Stimulated activated CD4-positive, alpha-beta T cell treated with anti-CD3 and anti-CD28 coated beads, Interleukin-1b, Interleukin-23, amount 100 ng/mL, for 4 hours (primary cell): ENCODE measurements at places on chromosomes 7 and 10.

DNA sequence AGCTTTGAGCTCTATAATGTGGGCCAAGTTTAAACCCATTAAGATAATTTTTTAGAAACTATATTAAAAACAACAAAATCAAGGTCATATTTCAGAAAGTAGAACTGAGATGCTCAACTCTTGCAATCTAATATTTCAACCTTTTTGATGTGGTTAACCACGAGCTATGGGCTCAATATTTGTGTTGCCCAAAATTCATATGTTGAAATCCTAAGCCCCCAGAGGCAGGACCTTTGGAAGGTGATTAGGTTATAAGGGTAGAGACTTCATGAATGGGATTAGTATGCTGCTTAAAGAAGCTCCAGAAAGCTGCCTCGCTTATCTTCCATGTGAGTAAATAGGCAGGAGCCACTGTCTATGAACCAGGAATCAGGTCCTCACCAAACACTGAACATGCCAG, 284.4 kb downstream of the CRPPA start:
- no peak for DNase-seq

- DNase-seq, result no peak
Measured at GRCh38 chr10:113108194-113108835, 158.3 kb downstream of the TCF7L2 start.

- no peak for DNase-seq
Measured at GRCh38 chr10:122171302-122172075, 99.6 kb upstream of the BTBD16 start.

DNA sequence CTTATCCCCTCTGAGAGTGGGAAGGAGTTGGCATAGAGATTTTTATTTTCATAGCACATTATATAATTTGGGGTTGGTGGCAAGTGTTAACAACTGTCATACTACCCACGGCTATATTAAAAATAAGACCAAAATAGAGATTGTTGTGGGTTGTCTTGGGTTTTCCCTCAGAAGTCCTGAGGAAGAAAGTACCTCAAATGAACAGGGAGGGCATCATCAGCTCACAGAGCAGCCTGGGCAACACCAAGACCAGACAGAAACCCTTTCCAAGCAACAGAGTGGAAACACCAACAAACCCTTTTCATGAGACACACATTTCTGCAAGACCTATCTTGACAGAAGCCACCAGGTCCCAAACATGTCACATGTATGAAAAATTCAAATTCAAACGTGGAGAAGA, 121.2 kb downstream of the GLI3 start:
- DNase-seq, result no peak

GRCh38 chr10:125120053-125120710, 40.2 kb downstream of the CTBP2 start:
- no peak for DNase-seq

GRCh38 chr10:11125004-11125403, 107.3 kb downstream of the CELF2 start:
- no peak for DNase-seq

DNA sequence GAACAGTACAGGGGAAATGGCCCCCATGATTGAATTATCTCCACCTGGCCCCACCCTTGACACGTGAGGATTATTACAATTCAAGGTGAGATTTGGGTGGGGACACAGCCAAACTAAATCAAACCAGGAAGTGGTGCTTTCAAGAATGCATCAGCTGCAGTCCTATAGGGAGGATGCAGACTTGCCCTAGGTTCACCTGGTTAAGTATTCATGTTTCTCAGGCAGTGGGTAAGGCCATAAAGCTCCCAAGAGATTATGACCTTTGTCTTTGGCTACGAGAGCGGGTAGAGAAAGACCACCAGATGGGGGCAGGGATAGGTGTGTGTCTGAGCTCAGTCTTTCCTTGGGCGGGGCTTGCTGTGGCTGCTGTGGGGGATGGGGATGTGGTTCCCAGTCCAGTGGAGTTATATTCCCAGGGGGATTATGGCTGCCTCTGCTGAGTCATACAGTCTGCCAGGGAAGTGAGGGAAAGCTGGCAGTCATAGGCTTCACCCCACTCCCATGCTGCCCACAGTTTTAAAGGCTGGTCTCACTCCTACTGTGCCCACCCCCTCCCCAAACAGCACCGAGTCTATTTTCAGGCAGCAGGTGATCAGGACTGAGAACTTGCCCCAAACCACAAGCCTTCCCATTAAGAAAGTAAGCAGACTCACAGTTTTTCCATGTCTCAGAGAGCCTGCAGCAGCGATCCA, 8.4 kb upstream of the R3HCC1L start:
- DNase-seq, result no peak

GRCh38 chr10:112536663-112537062, 89.6 kb downstream of the VTI1A start:
- DNase-seq, result no peak

- no peak for DNase-seq
Measured at GRCh38 chr10:77021966-77022490, 615.6 kb downstream of the KCNMA1 start.

DNA sequence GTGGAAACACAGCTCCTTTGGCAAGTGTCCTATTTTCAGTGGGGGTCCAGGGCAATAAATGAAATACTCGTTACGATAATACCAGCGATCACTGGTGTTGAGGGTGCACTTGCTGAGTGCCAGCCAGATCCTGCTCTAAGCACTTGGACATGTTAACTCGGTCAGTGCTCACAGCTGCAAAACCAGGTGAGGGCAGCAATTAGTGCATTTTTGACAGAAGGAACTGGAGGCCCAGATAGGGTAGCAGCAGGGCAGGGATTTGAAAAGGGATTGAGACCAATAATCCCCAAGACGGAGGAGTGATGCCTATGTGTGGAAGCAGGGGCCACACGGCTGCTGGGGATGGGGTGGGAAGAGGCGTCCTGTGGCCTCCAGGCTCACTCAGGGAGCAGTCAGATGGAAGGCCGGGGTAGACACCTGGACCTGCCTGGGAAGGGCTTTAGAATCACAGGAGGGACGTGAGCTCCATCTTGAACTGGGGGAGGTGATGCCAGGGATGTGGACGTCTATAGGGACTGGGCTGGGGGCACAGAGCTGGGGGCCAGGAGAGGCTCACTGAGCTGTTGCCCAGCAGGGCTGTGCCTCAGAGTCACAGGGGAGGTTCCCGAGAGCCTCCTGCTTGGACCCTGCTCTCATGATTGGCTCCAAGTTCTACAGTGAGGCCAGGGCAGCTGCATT, 14.3 kb downstream of the PTPRE start:
- DNase-seq, result no peak

DNA sequence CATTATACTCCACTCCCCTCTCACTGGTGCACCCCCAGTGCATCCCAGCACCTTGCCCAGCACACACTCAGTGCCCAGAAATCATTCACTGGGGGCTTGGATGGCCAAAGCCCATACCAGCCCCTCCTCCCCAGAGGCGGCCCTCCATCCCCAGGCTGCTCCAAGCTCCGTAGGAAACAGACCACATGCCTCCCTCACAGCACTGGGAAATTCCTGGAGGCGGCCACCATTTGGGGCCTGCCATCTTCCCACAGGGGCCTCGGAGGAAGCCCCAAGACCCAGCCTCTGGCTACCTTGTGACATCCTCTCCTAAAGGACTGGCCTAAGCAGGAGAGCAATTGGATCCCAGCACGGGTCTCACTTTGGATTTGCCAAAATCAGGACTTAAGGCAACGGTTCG, 49.7 kb downstream of the FOXL3 start:
- DNase-seq, result no peak

DNA sequence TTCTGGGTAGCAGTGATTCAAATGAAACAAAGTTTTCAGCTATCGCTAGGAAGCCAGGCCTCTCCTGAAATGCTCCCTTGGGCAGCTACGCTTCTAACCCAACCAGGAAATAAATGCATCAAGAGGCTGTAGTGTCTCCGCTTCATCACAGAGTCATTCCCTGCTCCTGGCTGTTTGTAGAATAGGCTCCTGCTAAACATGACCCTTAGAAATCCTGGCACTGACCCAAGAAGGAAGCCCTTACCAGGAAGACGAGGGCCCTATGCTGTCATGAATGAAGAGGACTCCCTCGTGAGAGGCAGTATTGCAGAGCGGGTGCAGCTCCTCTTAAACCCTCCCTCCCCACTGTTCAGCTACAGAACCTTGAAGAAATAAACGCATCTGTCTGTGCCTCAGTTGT, 48.3 kb downstream of the NOD1 start:
- DNase-seq, result no peak

DNA sequence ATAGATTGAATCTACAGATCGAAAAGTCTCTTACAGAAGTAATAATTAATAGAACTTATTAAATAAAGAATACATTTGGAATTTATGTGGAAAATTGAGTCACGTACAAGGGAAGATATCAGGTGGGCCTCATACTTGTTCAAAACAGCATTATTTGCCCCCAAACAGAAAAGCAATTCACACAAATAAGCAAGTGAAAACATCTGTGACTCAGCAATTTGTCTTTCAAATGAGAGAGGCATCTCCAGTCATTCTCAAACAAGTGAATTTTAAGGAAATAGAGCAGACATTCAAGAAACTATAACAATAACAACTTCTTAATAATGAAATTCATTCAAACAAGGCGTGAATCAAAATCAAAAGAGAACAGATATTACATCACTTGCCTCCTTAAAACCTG, 50.1 kb downstream of the SEMA3A start:
- no peak for DNase-seq

- DNase-seq, result no peak
Measured at GRCh38 chr10:77801474-77802161, 124.9 kb downstream of the DLG5 start.

- no peak for DNase-seq
Measured at GRCh38 chr7:31633894-31634494, 53.0 kb upstream of the PPP1R17 start.

DNA sequence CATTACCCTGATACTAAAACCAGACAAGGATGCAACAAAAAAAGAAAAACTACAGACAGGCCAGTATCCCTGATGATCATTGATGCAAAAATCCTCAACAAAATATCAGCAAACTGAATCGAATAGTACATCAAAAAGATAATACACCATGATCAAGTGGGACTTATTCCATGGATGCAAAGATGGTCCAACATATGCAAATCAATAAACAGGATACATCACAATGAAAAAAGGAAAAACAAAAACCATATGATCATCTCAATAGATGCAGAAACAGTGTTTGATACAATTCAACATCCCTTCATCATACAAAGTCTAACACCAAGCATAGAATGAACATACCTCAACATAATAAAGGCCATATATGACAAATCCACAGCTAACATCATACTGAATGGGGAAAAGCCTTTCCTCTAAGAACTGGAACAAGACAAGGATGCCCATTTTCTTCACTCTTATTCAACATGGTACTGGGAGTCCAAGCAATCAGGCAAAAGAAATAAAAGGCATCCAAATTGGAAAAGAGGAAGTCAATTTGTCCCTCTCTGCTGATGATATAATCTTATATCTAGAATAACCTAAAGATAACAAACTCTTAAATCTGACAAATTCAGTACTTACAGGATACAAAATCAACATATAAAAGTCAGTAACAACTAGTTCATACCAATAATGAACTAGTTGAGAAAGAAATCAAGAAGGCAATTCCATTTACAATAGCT, 48.8 kb upstream of the ASAH2 start:
- DNase-seq, result no peak

DNA sequence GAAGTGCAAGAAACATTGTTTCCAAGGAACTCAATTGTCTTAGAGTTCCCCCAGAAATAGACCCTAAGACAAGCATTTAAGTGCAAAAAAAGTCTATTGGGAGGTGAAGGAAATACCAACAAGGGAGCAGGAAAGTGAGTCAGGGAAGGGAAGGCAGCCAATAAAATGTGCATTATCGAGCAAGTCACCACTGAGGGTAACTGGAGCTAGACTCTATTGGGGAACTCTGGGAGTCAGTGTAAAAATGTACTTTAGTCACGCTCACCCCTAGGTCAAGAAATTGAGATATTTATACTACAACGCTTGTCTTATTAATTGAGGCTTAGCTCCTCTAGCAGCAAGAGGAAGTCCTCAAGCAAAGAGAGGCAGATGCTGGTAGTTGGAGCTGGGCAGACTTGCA, 137.7 kb downstream of the RTKN2 start:
- no peak for DNase-seq

DNA sequence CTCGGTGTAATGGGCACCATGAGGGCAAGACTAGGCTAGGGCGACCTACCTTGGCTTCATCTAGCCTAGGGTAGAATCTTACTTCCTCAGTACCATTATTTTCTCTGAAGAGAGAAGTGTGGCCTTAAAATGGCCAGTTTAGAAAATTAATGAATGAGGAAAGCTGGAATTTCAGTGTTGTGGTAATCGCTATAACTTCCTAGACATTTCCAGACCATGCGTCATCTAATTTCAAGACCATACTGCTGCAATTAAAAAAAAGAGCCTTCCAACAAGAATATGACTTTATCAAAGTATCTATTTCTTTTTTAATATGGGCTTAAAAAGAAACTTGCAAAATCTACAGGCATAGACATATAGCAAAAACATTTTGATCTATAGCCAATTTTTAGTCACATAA, 68.5 kb downstream of the CPVL start:
- DNase-seq, result no peak

- DNase-seq, result no peak
Measured at GRCh38 chr7:92691578-92691977, 101.4 kb upstream of the FAM133B start.

- DNase-seq, result no peak
Measured at GRCh38 chr10:127033216-127034033, 128.2 kb downstream of the DOCK1 start.

DNA sequence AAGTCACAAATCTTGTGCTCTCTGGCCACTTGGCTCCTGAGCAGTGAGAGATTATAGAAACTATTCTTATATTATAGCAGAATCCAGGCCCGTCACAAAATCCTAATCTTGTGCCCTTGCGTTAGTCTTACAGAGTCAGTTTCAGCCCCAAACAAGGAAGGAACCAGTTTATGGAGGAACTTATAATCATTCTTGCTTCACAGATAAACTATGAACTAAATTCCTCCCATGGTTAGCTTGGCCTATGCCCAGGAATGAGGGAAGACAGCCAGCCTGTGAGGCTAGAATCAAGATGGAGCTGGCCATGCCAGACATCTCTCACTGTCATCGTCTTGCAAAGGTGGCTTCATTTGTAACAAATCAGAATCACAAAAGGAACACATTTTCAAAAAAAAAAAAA, 199.7 kb upstream of the PITRM1 start:
- no peak for DNase-seq

DNA sequence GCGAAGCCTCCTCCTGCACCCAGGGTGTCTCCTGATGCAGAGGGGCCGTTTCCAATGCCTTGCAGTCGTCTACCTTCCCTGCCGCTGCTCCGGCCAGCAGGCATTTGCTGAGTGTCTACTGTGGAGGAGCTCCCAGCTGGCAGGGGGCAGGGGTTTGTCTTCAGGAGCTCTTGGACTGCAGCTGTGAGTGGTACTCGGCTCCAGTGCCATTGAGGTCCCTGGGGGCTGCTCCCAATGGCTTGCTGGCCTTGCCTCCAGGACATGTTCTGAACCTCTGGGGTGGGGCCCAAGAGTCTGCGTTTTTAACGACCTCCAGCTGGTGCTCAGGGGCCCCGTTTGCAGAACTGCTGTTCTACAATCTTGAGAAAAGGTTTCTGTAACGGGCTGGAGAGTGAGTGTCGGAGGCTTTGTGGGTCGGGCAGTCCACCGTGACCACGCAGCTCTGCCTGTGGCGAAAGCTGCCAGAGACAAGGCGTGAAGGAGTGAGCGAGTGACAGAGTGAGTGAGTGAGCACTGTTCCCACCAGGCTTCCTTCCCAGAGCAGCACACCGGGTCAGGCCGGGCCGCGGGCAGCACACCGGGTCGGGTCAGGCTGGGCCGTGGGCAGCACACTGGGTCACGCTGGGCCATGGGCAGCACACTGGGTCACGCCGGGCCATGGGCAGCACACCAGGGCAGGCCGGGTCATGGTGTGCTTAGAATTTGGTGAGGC, 520.2 kb downstream of the PTPRN2 start:
- no peak for DNase-seq
